ENCODE measurements at places on chromosomes 16 and 17. TPM values are rescaled to one million over a fixed set of nuclear protein-coding genes. Genes with fewer than 3 reads are reported as not detected.

ATXN2L gene
- total RNA-seq, result 304 TPM

TAX1BP3 gene
- 40.9 TPM for total RNA-seq

C16orf46 gene
- total RNA-seq, result 0.32 TPM

CLEC3A gene
- total RNA-seq, result not detected

SOST gene
- total RNA-seq, result not detected

DPEP3 gene
- not detected for total RNA-seq

HS3ST2 gene
- not detected for total RNA-seq

METTL22 gene
- 39.0 TPM for total RNA-seq

TEN1 gene
- 11.4 TPM for total RNA-seq

KATNB1 gene
- 34.1 TPM for total RNA-seq

GRCh38 chr17:32943206-32943605 lies 15.3 kb downstream of the TMEM98 start:
- peaks cover 10% of the 10 kb centered on the region for H3K36me3 ChIP-seq
- peaks cover 13% of the 10 kb centered on the region for H3K27me3 ChIP-seq
- no peak overlapping the region for H3K4me3 ChIP-seq
- no peaks in the 10 kb centered on the region for H3K4me1 ChIP-seq
- DNase-seq, result no peak
- H3K27ac ChIP-seq, result no peak overlapping the region

GRCh38 chr16:85650844-85651628 lies 37.7 kb downstream of the GINS2 start:
- no peak overlapping the region for H3K27ac ChIP-seq
- no peaks in the 10 kb centered on the region for H3K4me1 ChIP-seq
- H3K36me3 ChIP-seq, result peaks cover 10% of the 10 kb centered on the region
- H3K4me3 ChIP-seq, result no peak overlapping the region
- DNase-seq, result no peak
- no peaks in the 10 kb centered on the region for H3K27me3 ChIP-seq

DNA sequence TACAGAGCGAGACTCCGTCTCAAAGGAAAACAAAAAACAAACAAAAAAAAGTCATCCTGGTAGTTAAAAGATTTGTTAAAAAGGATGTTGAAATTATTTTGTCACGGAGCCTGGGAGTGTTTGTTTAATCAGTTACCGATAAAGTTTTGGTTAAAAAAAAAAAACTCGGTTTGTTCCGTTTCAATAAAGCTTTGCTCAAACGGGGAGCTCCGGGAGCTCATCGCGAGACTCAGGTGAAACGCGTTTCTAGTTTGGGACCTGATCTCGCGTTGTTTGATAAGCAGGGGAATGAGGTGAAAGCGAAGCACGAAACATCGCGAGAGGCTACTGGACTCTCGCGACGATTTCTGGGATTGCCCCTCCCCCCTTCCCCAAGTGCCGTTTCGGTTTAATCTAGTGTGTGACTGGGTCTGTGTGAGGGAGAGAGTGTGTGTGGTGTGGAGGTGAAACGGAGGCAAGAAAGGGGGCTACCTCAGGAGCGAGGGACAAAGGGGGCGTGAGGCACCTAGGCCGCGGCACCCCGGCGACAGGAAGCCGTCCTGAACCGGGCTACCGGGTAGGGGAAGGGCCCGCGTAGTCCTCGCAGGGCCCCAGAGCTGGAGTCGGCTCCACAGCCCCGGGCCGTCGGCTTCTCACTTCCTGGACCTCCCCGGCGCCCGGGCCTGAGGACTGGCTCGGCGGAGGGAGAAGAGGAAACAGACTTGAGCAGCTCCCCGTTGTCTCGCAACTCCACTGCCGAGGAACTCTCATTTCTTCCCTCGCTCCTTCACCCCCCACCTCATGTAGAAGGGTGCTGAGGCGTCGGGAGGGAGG lies at the start of gene CDK12:
Gene CDK12 (plus strand): TSS at position 374 of the 813 bp plus-strand sequence. CDS start 586 bp downstream, outside the sequence.
- peaks cover 17% of the 10 kb centered on the region for H3K4me1 ChIP-seq
- H3K27ac ChIP-seq, result peak within 1 kb of the TSS; percentile 99
- H3K27me3 ChIP-seq, result no peaks in the 10 kb centered on the region
- H3K36me3 ChIP-seq, result peaks cover 39% of the 10 kb centered on the region
- H3K4me3 ChIP-seq, result peak within 1 kb of the TSS; percentile 96
- DNase-seq, result peak; percentile 94

- DNase-seq, result no peak
- H3K27me3 ChIP-seq, result peaks cover 7% of the 10 kb centered on the region
- no peak overlapping the region for H3K27ac ChIP-seq
- no peak overlapping the region for H3K4me3 ChIP-seq
- H3K4me1 ChIP-seq, result no peaks in the 10 kb centered on the region
- H3K36me3 ChIP-seq, result no peaks in the 10 kb centered on the region
Measured at GRCh38 chr17:6325741-6326140, 109.2 kb downstream of the AIPL1 start.

DNA sequence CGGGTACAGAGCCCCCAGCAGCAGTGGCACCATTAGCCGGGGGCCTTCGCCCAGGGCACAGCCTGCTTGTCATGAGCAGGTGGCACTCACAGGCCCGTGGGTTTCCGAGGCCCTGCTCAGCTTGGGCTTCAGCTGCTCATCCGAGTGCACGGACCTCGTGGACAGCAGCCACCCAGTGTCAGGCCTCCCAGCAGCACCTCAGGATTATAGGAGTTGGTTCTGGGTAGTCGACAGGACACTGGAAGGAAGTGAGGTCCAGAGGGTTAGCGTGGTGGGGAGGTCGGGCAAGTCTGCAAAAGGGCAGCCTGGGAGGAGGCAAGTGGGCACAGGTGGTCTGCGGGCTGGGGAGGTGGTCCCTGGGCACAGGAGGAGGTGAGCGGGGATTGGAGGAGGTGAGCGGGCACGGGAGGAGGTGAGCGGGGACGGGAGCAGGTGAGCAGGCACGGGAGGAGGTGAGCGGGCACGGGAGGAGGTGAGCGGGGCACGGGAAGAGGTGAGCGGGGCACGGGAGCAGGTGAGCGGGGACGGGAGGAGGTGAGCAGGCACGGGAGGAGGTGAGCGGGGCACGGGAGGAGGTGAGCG lies 5.1 kb upstream of the CPNE7 start:
- peaks cover 7% of the 10 kb centered on the region for H3K36me3 ChIP-seq
- peaks cover 9% of the 10 kb centered on the region for H3K27me3 ChIP-seq
- no peak overlapping the region for H3K27ac ChIP-seq
- peaks cover 8% of the 10 kb centered on the region for H3K4me1 ChIP-seq
- DNase-seq, result no peak

- no peak overlapping the region for H3K27ac ChIP-seq
- peaks cover 8% of the 10 kb centered on the region for H3K4me1 ChIP-seq
- peaks cover 24% of the 10 kb centered on the region for H3K36me3 ChIP-seq
- no peak for DNase-seq
- H3K4me3 ChIP-seq, result no peak overlapping the region
- no peaks in the 10 kb centered on the region for H3K27me3 ChIP-seq
Measured at GRCh38 chr16:67860589-67861398, 12.1 kb upstream of the EDC4 start.

- no peak overlapping the region for H3K27ac ChIP-seq
- H3K36me3 ChIP-seq, result peaks cover 4% of the 10 kb centered on the region
- peaks cover 45% of the 10 kb centered on the region for H3K4me1 ChIP-seq
Measured at GRCh38 chr17:49356320-49356719, 5.7 kb downstream of the ZNF652 start.

- H3K27me3 ChIP-seq, result peaks cover 25% of the 10 kb centered on the region
- H3K4me3 ChIP-seq, result no peak overlapping the region
- no peak for DNase-seq
- no peaks in the 10 kb centered on the region for H3K36me3 ChIP-seq
- peak overlapping the region; percentile 74 for H3K27ac ChIP-seq
Measured at GRCh38 chr17:8393470-8394231, 4.0 kb downstream of the RNF222 start.

- H3K4me1 ChIP-seq, result peaks cover 35% of the 10 kb centered on the region
Measured at GRCh38 chr17:48100591-48101011, 677 bp downstream of the CBX1 start.

DNA sequence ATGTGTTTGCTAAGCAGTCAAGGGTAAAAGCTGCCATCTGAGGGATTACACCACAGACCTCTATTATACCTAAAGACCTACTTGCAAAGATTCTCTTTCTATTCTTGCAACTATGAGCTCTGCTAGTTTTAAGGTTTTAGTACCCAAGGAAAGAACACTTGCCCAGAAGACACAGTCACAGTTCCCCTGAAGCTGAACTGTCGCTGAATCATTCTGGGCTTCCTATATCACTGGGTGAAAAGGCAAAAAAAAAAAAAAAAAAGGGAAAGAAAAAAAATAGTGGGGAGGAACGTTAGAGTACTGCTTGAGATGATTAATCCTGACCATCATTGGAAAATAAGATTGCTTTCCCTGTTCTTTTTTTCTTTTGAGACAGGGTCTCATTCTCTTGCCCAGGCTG lies 37.9 kb downstream of the LYRM1 start:
- H3K4me3 ChIP-seq, result no peak overlapping the region
- H3K27me3 ChIP-seq, result no peaks in the 10 kb centered on the region
- no peak for DNase-seq
- no peaks in the 10 kb centered on the region for H3K36me3 ChIP-seq
- H3K4me1 ChIP-seq, result peaks cover 42% of the 10 kb centered on the region
- H3K27ac ChIP-seq, result peak overlapping the region; percentile 82

GRCh38 chr16:52597073-52597771 lies 50.3 kb upstream of the TOX3 start:
- no peaks in the 10 kb centered on the region for H3K36me3 ChIP-seq
- H3K27me3 ChIP-seq, result no peaks in the 10 kb centered on the region
- no peaks in the 10 kb centered on the region for H3K4me1 ChIP-seq
- DNase-seq, result no peak

DNA sequence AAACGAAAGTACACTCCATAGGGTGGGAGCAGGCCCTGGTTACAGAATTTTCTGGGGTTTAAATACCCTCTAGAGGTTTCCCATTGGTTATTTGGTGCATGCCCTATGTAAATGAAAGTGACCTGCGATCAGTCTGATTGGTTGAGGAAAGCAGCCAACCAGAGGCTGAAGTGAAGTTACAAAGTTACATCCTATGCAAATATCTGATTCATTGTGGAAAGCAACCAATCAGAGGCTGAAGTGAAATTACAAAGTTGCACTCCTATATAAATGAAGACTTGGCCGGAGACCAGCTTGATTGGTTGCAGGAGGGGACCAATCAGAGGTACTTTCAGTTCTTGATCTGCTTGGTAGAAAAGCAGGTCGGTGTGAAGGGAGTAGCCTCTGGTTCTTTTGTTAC lies 24.4 kb downstream of the NAA60 start:
- peaks cover 9% of the 10 kb centered on the region for H3K4me1 ChIP-seq
- no peak overlapping the region for H3K27ac ChIP-seq
- H3K36me3 ChIP-seq, result peaks cover 40% of the 10 kb centered on the region
- DNase-seq, result no peak
- H3K27me3 ChIP-seq, result no peaks in the 10 kb centered on the region
- no peak overlapping the region for H3K4me3 ChIP-seq

- no peak overlapping the region for H3K27ac ChIP-seq
- H3K36me3 ChIP-seq, result no peaks in the 10 kb centered on the region
- H3K27me3 ChIP-seq, result peaks cover 3% of the 10 kb centered on the region
- H3K4me3 ChIP-seq, result no peak overlapping the region
- peaks cover 8% of the 10 kb centered on the region for H3K4me1 ChIP-seq
Measured at GRCh38 chr16:83792391-83792790, 15.4 kb upstream of the HSBP1 start.

DNA sequence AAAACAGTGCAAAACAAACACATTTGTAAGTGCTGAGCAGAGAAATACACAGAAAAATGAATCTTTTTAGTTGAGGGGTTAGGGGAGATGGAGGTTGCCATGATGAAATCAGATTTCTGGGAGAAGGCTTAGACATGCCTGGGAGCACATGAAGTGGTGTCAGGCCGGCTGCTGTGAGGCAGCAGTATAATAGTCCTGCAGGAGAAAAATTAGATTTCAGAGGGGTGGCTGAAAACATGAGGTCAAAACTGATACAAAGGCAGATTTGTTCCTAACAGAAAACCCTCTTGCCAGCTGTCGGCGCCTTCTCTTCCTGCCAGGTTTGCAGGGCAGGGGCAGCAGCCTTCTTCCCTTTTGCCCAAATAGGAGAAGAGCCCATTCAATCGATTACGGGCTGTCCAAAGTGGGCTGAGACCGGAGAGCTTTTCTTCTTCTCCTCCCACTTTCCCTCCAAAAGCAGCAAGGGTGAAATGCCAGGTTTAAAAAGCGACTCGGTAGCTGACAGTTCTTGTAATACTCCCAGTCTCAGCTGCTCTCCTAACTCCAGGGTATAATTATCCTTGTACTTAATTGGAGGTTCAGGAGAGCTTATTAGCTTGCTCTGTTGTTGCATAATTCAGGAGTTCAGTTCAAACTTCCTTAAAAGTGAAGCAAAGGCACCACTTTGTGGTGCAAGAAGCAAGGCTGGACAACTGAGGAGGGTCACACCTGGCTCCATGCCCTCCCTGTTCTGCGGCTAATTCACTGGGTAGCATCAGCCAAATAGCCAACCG lies 80.0 kb downstream of the PCTP start:
- no peaks in the 10 kb centered on the region for H3K27me3 ChIP-seq
- H3K27ac ChIP-seq, result no peak overlapping the region
- no peak for DNase-seq
- H3K36me3 ChIP-seq, result no peaks in the 10 kb centered on the region
- no peak overlapping the region for H3K4me3 ChIP-seq

DNA sequence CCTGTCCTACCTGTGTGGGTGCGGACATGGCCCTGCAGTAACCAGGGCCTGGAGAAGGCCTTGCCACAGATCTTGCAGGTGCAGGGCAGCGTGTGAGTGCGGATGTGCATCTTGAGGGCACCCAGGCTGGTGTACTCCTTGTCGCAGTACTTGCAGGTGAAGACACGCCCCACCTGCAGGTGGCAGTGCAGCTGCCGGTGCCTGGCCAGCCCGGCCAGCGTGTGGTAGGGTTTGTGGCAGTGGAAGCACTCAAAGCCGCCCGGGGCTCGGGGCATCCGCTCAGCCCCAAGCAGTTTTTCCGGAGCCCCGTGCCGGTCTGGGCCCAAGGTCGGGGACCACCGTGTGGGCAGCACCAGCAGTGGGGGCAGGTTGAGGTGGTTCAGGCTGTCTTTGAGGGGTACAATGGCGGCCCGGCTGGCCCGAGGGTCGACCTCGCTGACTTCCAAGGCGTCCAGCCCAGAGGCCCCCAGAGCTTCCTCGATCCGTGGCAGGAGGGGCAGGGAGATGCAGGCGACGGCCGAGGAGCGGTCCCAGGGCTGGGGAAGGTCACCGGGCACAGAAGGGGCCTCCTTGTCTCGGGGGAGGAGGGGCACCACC lies 5.1 kb downstream of the SNAI3 start:
- no peak overlapping the region for H3K4me3 ChIP-seq
- H3K27me3 ChIP-seq, result no peaks in the 10 kb centered on the region
- peaks cover 3% of the 10 kb centered on the region for H3K36me3 ChIP-seq
- no peak for DNase-seq
- H3K27ac ChIP-seq, result peak overlapping the region; percentile 84
- peaks cover 24% of the 10 kb centered on the region for H3K4me1 ChIP-seq

- H3K4me1 ChIP-seq, result peaks cover 60% of the 10 kb centered on the region
- DNase-seq, result no peak
- H3K4me3 ChIP-seq, result no peak overlapping the region
Measured at GRCh38 chr16:89410794-89411309, 79.5 kb downstream of the ANKRD11 start.

- peaks cover 50% of the 10 kb centered on the region for H3K4me1 ChIP-seq
- H3K4me3 ChIP-seq, result no peak overlapping the region
- peak overlapping the region; percentile 9 for H3K27ac ChIP-seq
- peaks cover 50% of the 10 kb centered on the region for H3K36me3 ChIP-seq
Measured at GRCh38 chr16:24734382-24734781, 4.9 kb downstream of the TNRC6A start.

Measured in activated T-helper 2 cell treated with anti-CD3 and anti-CD28 coated beads, Interferon-gamma antibody, Interleukin-2, Interleukin-4, amounts not matched to agents 10 μg/mL and 5 μg/mL and 100 μg/mL, durations not matched to agents 14 hours and 24 hours and 36 hours (primary cell).